ENCODE measurements at places on chromosomes 7 and 10. TPM values are rescaled to one million over a fixed set of nuclear protein-coding genes. Genes with fewer than 3 reads are reported as not detected.

GRCh38 chr10:110354322-110354766 is 49.6 kb upstream of the SMNDC1 start:
- DNase-seq: no peak

DNA sequence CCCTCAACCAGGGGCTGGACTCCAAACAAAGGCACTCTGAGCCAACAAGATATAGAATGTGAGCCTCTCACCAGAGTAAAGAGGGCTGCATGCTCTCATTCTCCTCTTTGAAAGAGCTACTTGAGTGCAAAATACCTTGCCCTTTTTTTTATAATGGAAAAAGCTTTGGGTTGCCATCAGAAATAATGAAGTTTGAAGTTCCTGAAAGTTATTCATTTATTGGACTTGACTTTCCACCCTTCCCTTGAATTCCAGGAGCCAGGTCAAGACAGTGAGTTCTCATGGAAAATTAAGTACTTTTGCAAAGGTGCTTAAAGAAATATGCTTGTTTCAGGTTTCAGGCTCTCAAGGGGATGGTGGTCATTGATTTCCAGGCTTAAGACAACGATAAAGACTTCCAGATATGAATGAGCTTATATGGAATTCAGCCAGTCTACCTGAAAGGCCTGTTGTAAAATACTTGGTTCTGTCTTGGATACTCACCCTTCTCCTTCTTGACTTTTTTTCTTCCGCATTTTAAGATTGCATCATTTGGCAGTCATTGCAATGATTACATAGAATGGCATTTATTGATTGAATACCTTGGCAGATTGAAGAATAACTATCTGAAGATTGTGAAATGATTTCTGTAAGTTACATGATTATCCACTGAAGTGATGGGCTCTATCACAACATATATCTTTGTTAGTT is 696.4 kb downstream of the INHBA start:
- DNase-seq: no peak

GRCh38 chr10:82497439-82497838 is 622.4 kb downstream of the NRG3 start:
- DNase-seq: no peak

DGKI gene
- total RNA-seq: 0.34 TPM

Measured in upper lobe of left lung (tissue), 6 donors.